ENCODE measurements at places on chromosomes 1 and 21. TPM values are rescaled to one million over a fixed set of nuclear protein-coding genes. Genes with fewer than 3 reads are reported as not detected.
A peak's percentile ranks its signal among the peaks of the same experiment; 100 is the strongest.

Gene FHAD1
- not detected for polyA plus RNA-seq

DNA sequence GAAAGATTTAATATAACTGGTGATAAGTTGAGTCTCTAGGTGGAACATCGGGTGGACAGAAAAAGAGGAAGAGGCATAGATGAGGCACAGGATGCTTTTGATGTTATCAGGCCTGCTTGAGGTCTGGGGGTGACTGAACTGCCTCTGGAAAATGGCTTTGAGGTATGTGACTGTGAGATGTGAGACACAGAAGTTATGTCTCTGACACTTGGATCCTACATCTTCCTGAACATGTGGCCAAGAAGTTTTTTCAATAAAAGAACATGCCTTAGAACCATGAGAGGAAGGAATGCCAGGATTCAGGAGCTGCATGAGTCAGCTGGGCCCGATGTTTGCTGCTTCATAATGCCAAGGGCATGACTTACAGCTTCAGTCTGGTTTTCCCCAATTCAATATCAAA lies 11.5 kb upstream of the AIM2 start:
- no peaks in the 10 kb centered on the region for H3K4me1 ChIP-seq
- H3K4me3 ChIP-seq, result no peak overlapping the region

- DNase-seq, result no peak
- no peak overlapping the region for H3K27ac ChIP-seq
- H3K36me3 ChIP-seq, result no peaks in the 10 kb centered on the region
- H3K27me3 ChIP-seq, result no peaks in the 10 kb centered on the region
- no peaks in the 10 kb centered on the region for H3K4me1 ChIP-seq
Measured at GRCh38 chr1:29396438-29397255, 160.3 kb downstream of the PTPRU start.

Gene S100A14
- polyA plus RNA-seq, result not detected

DNA sequence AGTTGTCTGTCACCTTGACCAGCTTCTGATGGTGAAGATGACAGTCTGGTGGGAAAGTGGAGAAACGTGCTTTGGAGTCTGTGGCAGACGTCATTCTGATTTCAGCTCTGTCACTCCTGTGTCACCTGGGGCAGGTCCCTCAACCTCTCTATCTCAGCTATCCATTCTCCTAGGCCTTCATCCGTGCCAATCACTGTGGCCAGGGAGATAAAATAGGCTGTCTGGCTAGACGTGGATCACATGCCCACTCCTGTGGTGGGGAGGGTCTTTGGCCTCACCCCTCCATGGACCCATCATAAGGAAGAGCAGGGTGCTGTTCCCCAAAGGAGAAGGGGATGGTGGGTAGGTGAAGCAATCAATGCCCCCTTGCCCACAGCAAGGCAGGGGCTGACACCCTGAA lies 140.3 kb downstream of the ACTL8 start:
- DNase-seq, result no peak
- H3K4me3 ChIP-seq, result no peak overlapping the region
- H3K36me3 ChIP-seq, result no peaks in the 10 kb centered on the region
- no peaks in the 10 kb centered on the region for H3K4me1 ChIP-seq

GRCh38 chr1:211895126-211895759 lies 64.7 kb upstream of the LPGAT1 start:
- H3K4me1 ChIP-seq, result no peaks in the 10 kb centered on the region
- no peak for DNase-seq

- no peak for DNase-seq
- H3K36me3 ChIP-seq, result peaks cover 2% of the 10 kb centered on the region
- no peaks in the 10 kb centered on the region for H3K27me3 ChIP-seq
Measured at GRCh38 chr1:160605205-160605604, 25.9 kb upstream of the CD84 start.

GRCh38 chr1:16232316-16232710 lies 4.7 kb downstream of the CPLANE2 start:
- H3K27ac ChIP-seq, result peak overlapping the region; percentile 62
- no peak overlapping the region for H3K4me3 ChIP-seq
- H3K4me1 ChIP-seq, result peaks cover 17% of the 10 kb centered on the region
- DNase-seq, result peak; percentile 42

DNA sequence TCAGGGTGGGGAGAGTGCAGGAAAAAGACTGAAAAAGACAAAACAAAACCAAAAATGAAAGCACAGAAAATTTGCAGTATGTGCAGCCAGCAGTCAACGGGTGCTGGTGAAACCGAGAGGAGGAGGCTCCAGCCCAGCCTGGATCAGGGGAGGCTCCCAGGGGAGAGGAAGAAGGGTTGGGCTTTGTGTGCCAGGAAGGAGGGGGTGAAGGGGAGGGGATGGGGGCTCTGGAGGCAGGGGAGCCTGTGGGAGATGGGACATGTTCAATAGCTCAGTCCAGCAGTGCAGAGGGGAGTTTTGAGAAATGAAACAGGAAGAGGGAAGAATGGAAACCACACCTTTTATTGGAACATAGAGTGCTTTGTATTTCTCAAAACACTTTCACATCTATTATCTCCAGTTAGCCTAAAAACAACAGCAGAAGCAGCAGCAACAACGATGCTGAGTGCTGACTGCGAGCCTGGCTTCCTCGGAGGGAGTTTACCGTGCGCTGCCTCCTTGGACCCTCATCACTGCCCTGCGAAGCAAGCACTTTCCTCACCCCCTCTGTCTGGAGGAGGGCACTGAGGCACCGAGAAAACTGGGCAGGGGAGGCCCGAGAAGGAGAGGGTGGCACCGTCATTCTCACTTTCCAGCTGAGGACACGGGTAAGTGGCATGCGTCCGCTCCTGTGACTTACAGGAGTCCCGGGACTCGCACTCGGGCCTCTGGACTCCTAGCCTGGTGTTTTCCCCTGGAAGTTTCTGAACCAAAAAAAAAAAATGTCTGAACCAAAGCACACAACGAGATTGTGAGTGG lies 62.9 kb downstream of the MDM4 start:
- no peaks in the 10 kb centered on the region for H3K27me3 ChIP-seq
- DNase-seq, result no peak
- H3K4me1 ChIP-seq, result peaks cover 25% of the 10 kb centered on the region
- no peaks in the 10 kb centered on the region for H3K36me3 ChIP-seq

Gene KISS1
- polyA plus RNA-seq, result not detected

- H3K27ac ChIP-seq, result no peak overlapping the region
- no peaks in the 10 kb centered on the region for H3K4me1 ChIP-seq
- no peaks in the 10 kb centered on the region for H3K36me3 ChIP-seq
- no peak overlapping the region for H3K4me3 ChIP-seq
Measured at GRCh38 chr1:189121941-189122340, 1355.7 kb downstream of the BRINP3 start.

DNA sequence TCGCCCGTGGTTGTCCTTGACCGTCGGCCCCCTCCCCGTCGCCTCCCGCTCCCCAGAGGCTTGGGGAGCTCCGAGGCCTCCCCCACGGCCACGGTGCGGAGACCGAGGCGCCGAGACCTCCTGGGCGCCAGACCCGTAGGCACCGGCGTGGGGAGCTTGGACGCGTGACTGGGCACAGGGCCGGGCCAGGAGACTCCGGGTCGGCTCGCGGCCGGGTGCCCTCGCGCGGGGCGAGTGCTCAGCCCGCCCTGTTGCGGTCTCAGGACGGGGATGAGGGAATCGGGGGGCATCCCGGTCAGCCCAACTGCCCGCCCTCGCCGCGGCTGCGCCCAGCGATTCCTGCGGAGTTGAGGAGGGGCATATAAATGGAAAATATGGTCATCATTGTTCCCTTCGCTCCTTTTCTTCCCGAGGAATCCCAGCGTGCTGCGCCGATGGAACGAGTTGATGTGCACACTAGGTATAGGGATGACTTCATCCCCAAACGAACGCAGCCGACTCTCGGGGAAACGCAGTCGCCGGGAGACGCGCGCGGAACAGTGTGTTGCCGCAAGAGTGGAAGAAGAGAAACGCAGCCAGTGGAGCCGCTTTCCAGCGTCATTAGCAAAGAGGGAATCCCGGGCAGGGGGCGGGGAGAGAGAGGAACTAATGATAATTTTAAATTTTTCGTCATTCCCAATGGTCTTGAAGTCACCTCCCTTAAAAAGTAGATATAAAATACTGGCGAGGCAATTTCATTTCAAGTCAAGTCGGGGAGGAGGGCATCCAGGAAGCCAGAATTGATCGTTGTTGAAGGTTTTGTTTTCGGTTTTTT lies 747 bp upstream of the ENAH start:
- peak overlapping the region; percentile 56 for H3K4me3 ChIP-seq
- H3K27ac ChIP-seq, result no peak overlapping the region
- H3K27me3 ChIP-seq, result peaks cover 20% of the 10 kb centered on the region
- H3K36me3 ChIP-seq, result no peaks in the 10 kb centered on the region

Gene PRDM16
- polyA plus RNA-seq, result not detected

Gene EIF3I
- polyA plus RNA-seq, result 173 TPM

GRCh38 chr1:204361781-204362180 lies 2.1 kb upstream of the PLEKHA6 start:
- H3K36me3 ChIP-seq, result no peaks in the 10 kb centered on the region
- peaks cover 10% of the 10 kb centered on the region for H3K4me1 ChIP-seq
- no peak for DNase-seq
- no peak overlapping the region for H3K27ac ChIP-seq

DNA sequence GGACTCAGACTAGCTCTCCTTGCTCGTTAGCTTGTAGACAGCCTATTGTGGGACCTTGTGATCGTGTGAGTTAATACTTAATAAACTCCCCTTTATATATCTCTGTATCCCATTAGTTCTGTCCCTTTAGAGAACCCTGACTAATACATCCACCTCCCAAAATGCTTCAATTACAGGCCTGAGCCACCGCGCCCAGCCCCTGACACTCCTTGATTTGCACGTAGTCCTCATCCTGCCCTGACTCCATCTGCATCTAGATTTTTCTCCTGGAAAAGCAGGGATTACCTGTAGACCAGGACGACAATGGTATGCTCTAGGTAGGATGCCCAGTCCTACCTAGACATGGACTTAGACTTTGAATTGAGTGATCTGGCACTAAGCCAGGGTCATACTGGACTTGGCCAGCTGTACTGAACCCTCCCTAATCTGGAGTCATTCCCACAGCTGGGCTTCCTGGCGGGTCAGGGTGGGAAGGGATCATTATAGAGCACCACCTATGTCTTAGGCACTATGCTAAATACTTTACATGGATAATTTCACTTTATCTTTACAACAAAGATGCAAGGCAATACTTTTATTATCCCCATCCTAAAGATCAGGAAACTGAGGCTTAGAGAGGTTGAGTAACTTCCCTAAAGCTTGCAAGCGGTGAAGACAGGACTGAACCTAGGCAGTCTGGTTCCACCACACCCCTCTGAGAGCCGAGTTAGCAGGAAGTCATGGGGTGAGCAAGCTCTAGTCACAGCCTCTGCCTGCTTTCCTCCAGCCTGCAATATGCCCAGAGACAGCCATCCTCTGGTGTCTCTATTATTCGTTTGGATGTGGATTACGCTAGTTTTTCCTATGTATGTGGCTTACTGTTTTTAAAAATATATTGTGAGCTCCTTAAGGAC lies 89.4 kb downstream of the DTL start:
- H3K36me3 ChIP-seq, result no peaks in the 10 kb centered on the region
- no peak overlapping the region for H3K27ac ChIP-seq
- H3K4me1 ChIP-seq, result peaks cover 8% of the 10 kb centered on the region
- H3K4me3 ChIP-seq, result no peak overlapping the region

- H3K36me3 ChIP-seq, result no peaks in the 10 kb centered on the region
- H3K4me1 ChIP-seq, result no peaks in the 10 kb centered on the region
- no peak overlapping the region for H3K27ac ChIP-seq
- H3K27me3 ChIP-seq, result no peaks in the 10 kb centered on the region
- no peak for DNase-seq
Measured at GRCh38 chr1:34532113-34532512, 222.7 kb upstream of the GJB5 start.

- H3K27me3 ChIP-seq, result no peaks in the 10 kb centered on the region
- no peak overlapping the region for H3K27ac ChIP-seq
Measured at GRCh38 chr1:202315576-202316168, 26.1 kb downstream of the UBE2T start.

Gene PATJ
- polyA plus RNA-seq, result 24.4 TPM

DNA sequence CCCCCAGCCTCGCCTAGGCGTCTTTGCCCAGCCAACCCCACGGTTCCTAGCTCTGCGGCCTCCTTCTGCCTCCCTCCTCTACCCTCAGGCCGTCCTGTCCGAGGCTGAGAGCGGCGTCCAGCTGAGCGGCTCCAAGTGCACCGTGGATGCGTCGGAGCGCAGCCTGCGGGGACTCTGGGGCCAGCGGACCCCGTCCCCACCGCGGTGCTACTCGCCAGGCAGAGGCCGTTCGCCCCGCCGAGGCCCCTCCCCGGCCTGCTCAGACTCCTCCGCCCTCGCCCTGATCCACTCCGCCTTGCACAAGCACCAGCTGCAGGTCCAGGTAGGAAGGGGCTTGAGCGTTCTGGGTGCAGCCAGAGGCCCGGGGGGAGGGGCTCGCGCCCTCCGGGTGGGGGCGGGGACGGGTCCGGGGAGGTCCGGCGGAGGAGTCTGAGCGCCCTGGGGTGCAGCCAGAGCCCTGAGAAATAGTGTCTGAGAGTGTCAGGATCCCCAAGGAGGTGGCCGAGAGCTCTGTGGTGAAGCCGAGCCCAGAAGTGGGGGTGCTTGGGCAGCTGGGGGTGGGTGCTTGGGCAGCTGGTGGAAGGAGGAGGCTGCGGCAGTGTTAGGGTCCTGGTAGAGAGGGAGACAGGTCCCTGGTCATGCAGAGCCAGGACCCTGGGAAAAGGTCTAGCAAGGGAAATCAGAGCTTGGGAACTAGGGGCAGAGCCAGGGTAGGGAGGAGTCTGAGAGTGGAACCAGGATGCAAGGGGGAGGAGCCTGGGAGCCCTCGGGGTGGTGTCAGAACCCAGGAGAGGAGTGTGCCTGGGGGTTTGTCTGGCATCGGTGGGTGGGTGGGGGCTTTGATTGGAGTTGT lies 3.2 kb upstream of the NBPF3 start:
- H3K4me3 ChIP-seq, result no peak overlapping the region
- no peak overlapping the region for H3K27ac ChIP-seq
- peaks cover 4% of the 10 kb centered on the region for H3K4me1 ChIP-seq
- no peaks in the 10 kb centered on the region for H3K36me3 ChIP-seq
